NCI-H446 treated with DMSO at 0.1 percent for 48 hours (cell line): ENCODE measurements at places on chromosomes 16 and 17.

DNA sequence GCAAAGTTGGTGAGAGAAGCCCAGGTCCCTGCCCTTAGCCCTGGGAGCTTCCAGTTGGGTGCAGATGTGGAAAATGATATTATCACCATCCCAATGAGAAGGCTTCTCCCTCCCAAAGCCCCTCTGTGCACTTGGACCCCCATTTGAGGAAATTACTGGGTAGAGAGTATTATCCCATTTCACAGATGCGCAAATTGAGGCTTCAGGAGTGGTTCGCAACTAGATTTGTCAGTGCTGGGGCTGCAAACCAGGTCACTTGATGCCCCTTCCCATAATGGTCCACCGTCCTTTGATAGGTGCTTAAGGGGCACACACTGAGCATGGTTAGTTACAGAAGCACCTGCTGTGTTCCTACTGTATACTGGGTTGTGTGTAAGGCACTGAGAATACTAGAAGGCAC is 14.3 kb upstream of the FOXN1 start:
- no peak for DNase-seq

DNA sequence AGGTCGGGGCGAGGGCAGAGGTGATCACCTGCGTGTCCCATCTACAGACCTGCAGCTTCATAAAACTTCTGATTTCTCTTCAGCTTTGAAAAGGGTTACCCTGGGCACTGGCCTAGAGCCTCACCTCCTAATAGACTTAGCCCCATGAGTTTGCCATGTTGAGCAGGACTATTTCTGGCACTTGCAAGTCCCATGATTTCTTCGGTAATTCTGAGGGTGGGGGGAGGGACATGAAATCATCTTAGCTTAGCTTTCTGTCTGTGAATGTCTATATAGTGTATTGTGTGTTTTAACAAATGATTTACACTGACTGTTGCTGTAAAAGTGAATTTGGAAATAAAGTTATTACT is 28.9 kb downstream of the STH start:
- no peak for DNase-seq

GRCh38 chr17:5419356-5419958 is at the start of gene NUP88:
Gene NUP88, minus strand, starts transcription at chr17:5419662. Its CDS starts 12 bp downstream, at chr17:5419650.
- DNase-seq: peak; percentile 96

- DNase-seq: no peak
Observed at GRCh38 chr16:81830845-81831540, 51.9 kb downstream of the PLCG2 start.

- DNase-seq: no peak
Observed at GRCh38 chr17:18859256-18859655, 1.3 kb downstream of the PRPSAP2 start.

- no peak for DNase-seq
Observed at GRCh38 chr16:69412287-69412686, 12.1 kb upstream of the CYB5B start.

GRCh38 chr16:70331588-70332358 is 14.9 kb upstream of the DDX19A start:
- DNase-seq: no peak

- DNase-seq: peak; percentile 47
Observed at GRCh38 chr16:2964475-2965336, 631 bp downstream of the KREMEN2 start.

GRCh38 chr16:31395647-31396046 is 2.5 kb downstream of the ITGAD start:
- DNase-seq: no peak

DNA sequence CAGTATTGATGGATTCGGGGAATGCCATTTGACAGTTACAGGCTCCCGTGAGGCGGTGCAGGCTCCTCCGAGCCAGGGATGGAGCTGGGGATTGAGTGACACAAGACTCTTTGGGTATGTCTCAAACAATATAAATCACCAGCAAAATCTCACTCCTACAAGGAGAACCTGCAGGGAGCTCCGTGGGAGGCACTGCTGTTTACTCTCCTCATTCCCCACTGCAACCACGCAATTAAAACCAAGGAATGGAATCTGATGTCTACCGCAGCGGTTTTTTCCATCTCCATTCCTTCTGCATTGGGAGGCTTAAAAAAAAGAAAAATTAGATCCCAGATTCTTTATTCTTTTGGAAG is 157.9 kb downstream of the WWOX start:
- no peak for DNase-seq

DNA sequence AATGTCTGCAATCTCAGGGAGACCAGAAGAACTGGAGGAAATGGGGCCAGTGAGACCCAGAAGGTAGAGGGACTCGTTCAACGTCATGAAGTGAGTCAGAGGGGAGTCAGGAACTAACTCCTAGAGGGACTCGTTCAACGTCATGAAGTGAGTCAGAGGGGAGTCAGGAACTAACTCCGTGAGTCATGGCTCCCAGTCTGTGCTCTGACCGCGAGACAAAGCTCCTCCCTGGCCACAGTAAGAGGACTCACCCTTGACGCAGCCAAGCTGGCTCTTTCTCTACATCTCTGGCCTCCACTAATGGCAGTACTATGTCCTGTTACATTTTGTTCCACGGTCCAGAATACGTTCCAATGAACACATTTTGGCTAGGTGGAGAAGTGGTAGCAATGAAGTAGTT is 902.5 kb downstream of the KCNJ2 start:
- no peak for DNase-seq

DNA sequence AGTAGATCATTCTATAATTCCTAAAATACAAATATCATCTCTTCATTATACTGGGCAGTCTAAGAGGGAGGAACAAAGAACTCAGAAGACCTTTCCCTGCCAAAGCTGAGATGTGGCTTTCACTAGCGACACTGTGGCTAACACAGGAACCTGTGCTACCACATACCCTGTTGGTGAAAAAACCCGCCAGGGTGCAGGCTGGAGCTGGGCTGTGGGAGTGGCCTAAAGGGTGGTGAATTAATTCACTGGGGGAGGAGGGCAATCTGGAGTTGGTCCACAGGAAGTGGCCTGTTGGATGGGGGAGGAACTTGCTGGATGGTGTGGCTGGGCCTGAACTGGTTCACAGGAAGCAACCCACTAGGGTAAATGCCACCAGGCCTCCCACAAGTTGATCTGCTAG is 7.4 kb downstream of the ZNF594 start:
- no peak for DNase-seq

- no peak for DNase-seq
Observed at GRCh38 chr16:2857451-2858244, at the start of gene PRSS22. Gene PRSS22, minus strand, starts transcription at chr16:2858170. Its CDS starts 66 bp downstream, at chr16:2858104.

GRCh38 chr16:61926766-61927165 is 109.5 kb downstream of the CDH8 start:
- no peak for DNase-seq

GRCh38 chr16:89583197-89583894 is 7.8 kb downstream of the CPNE7 start:
- DNase-seq: no peak

- DNase-seq: no peak
Observed at GRCh38 chr17:17888821-17889220, 52.0 kb upstream of the SREBF1 start.

GRCh38 chr17:82754297-82755208 is 2.7 kb downstream of the TBCD start:
- DNase-seq: no peak

DNA sequence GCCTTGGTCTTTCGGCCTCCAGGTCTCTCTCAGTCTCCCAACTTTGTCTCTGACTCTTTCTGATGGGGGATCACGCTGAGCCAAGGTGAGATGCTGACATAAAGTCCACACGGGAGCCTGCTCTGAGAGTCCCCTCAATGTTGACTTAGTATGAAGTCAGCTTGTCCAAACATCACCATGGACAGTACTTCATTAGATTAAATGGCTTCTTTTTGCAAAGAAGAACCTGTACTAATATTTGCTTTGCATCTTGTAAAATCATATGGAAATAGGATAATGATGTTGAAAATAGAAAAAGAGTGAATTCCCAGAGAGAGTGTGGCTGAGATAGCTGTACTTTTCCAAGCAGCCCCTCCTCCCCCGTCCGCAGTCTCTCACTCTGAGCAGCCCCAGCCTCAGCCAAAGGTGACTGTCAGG is 56.7 kb upstream of the SIAH1 start:
- DNase-seq: no peak

GRCh38 chr16:69345923-69346322 is 5.7 kb downstream of the TMED6 start:
- no peak for DNase-seq

GRCh38 chr16:88472637-88473205 is 19.6 kb downstream of the ZFPM1 start:
- DNase-seq: no peak

- DNase-seq: no peak
Observed at GRCh38 chr17:82419540-82419939, 1.2 kb upstream of the OGFOD3 start.

GRCh38 chr17:9256751-9257629 is 235.7 kb downstream of the NTN1 start:
- DNase-seq: no peak

GRCh38 chr17:11840052-11840451 is 157.2 kb downstream of the ZNF18 start:
- DNase-seq: no peak

- DNase-seq: no peak
Observed at GRCh38 chr16:11819798-11820197, 22.7 kb upstream of the ZC3H7A start.

- no peak for DNase-seq
Observed at GRCh38 chr17:76534831-76535732, 2.4 kb downstream of the CYGB start.

DNA sequence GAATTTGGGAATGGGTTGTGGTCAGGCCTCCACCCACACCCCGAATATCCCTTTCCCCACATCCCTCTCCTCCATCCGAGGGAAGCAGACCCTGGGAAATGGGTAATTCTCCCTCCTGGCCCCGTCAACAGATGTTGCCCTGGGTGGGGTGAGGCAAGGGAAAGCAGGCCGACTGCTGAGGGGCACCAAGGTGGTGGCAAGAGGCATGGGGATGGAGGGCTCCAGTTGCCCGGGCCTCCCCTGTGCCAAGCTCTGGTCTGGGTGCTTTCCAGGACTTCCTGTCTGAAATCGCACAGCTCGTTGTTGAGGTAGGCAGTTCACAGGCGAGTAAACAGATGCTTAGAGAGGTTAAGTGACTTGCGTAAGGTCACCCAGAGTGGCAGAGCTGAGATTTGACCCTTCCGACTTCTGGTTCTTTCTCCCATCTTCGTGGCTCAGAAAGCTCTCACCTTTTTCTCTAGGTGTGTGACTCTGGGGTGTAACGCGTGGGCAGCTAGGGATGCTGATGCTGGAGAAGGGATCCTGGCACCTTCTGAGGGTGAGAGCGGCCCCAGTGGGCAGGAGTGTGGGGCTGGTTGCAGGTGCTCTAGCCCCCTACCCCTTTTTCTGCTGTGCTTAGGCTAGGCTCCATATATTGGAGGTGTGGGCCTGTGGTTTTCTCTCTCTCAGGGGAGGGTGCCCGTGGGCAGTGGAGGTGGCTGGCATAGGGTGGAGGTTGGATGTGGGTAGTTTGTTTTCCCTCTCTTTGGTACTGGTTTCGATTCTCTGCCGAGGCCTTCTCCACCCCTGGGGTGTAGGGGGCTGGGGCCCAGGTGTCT is 17.2 kb downstream of the RARA start:
- DNase-seq: no peak

DNA sequence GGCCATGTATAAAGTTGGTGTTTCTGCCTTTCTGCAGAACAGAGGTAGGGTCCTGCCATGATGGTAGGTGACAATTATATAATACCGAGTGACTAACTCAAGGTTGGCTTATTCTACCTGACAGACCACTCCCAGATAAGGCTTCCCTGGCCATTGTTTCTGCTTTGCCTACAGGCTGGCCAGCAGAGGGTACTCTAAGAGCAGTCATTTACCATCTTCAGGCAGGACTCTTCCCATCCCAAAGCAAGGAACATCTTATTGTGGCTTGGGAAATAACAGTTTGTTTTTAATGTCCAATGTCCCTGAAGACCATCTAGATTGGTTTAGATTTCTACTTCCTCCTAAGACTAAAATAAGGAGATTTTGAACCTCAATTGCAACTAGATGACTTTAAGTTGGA is 74.1 kb downstream of the SNX11 start:
- DNase-seq: no peak

- no peak for DNase-seq
Observed at GRCh38 chr16:68480084-68480995, 32.0 kb upstream of the SMPD3 start.

DNA sequence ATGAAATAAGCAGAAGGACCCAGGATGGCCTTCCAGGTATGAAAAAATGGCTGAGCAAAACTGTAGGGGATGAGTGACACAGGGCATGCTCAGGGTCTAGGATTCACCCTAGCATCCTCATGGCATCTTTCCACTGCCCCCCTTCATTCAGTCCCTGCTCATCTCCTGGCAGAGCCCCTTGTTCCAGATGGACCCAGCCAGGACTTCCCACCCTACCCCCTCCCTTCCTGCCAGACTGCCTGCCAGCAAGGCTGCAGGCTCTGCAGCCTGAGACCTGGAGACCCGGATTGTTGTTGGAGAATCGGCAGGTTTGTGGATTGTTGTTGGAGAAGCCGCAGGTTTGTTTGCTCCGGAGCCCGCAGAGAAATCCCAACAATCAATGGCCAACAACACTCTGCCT is 6.6 kb downstream of the SEZ6 start:
- no peak for DNase-seq

GRCh38 chr16:74052016-74052415 is 244.6 kb upstream of the PSMD7 start:
- no peak for DNase-seq

DNA sequence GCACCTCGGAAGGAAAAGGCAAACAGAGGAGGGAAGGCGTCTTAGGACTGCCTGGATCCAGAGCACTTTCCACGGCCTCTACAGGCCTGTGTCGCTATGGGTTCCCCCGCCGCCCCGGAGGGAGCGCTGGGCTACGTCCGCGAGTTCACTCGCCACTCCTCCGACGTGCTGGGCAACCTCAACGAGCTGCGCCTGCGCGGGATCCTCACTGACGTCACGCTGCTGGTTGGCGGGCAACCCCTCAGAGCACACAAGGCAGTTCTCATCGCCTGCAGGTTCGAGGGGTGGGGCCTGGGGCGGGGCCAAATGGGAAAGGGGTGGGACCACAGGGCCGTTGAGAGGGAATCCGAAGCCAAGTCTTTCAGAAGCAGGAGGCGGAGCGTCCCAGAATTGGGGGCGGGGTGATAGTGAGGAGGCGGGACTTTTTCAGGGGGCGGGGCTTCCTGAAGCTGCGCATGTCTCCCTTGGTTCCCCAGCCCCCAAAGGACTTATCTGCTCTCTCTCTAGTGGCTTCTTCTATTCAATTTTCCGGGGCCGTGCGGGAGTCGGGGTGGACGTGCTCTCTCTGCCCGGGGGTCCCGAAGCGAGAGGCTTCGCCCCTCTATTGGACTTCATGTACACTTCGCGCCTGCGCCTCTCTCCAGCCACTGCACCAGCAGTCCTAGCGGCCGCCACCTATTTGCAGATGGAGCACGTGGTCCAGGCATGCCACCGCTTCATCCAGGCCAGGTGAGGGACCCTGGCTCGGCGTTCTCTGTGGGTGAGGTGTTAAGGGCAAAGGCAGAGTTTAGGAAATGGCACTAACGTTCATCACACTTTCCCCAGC is 939 bp downstream of the BCL6B start:
- DNase-seq: no peak
